ENCODE measurements at places on chromosomes 2 and 18.

DNA sequence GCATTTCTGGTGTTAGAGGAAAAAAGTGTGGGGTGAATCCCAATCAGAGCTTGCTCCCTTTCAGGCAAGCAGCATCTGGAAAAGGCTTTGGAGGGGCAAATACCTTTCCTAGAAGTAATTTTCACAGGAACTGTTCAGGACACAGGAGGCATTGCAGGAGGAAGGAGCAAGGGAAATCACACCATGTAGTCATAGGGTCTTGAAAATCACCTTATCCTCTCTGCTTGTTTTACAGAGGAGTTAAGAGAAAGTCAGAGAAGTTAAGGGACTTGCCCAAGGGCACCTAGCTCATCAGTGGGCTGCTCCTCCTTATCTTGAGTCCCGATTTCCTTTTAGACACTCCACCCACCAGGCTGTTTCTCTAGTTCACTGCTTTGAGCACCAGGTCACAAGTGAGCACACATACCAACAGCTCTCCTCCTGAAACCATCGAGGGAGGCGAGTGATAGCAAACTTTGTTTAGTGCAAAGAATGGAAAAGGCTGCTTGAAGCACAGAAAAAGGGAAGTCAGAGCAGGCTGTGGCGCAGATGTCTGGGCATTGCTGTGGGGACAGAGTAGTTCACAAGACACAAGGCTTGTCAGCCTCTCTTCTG is 89.2 kb upstream of the CXCR4 start:
- no peak for DNase-seq

GRCh38 chr18:57437766-57438671 is 2.8 kb downstream of the ONECUT2 start:
- peak; percentile 84 for DNase-seq

GRCh38 chr2:16478434-16479210 is 187.0 kb downstream of the CYRIA start:
- peak; percentile 67 for DNase-seq

GRCh38 chr18:26719896-26720295 is 145.6 kb downstream of the AQP4 start:
- DNase-seq = no peak

DNA sequence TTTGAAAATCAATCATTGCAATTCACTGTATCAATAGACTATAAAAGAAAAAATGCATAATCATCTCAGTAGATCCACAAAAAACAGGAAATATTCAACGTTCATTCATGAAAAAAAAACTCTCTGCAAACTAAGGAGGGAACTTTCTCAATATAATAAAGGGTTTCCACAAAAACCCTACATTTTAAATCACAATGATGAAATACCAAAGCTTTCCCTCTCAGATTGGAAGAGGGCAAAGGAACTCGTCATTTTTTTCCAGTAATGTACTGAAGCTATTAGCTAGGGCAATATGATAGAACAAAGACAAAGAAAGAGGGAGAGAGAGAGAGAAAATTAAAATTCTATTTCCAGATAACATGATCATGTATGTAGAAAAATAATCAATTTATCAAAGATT is 167.1 kb upstream of the RBMS1 start:
- DNase-seq = no peak

DNA sequence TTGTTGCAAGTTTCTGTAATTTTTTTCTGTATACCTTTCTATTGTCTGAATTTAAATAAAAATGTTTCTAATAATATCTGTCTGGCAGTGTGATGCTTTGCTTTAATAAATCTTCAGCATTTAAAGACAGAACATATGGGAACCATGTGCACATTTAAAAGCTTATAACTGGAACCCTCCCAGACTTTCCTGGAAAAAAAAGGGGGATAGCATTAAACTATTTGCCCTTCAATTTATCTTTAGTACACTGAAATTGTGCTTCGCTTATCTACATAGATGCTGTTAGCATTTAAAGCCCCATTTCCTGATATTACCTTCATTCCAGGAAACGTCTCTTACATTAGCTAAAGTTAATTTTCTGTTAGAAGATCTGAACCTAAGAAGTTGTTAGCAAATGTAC is 64.6 kb downstream of the ZC3H6 start:
- no peak for DNase-seq

- DNase-seq = peak; percentile 3
These were observed 50.8 kb downstream of the EPG5 start for GRCh38 chr18:45916302-45916701.

DNA sequence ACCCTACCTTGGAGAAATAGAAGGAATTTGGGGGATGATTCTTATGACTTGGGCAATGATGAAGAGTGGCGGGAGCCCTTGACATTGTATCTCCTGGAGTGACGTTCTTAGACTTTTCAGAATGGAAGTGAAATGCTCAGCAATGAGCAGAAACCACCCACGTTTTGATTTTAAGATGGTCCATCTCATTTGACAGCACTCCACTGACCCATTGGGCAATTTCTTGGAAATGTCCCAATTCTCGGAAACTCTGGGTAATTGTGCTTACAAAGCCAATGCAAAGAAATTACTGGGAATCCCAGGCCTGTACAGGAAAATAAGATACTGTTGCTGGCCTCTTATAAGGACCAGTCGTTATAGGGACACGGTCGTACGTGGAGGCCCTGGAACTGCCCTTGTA is 170.0 kb upstream of the COPS8 start:
- no peak for DNase-seq

DNA sequence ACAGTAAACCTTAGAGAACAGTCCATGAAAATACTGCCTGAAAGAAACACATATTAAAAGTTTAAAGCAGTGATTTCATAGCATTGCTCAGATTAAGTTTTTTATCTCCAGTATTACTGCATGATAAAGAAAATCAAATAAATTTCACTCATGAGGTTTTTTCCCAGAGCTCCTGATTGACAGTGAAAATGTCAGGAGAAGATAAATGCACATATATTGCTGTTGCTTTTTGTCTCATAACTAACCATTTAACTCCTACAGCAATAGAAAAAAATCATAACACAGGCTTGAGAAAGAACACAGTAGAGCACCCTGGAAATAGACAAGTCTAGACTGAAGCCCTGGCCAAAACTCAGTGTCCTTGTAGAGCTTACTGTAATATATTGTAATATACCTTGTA is 391.0 kb downstream of the TMX3 start:
- DNase-seq = no peak
